HL-60 (cell line): ENCODE measurements at places on chromosomes 13 and 19.

GRCh38 chr13:112956571-112957294 is 12.3 kb upstream of the MCF2L start:
- no peak for DNase-seq

DNA sequence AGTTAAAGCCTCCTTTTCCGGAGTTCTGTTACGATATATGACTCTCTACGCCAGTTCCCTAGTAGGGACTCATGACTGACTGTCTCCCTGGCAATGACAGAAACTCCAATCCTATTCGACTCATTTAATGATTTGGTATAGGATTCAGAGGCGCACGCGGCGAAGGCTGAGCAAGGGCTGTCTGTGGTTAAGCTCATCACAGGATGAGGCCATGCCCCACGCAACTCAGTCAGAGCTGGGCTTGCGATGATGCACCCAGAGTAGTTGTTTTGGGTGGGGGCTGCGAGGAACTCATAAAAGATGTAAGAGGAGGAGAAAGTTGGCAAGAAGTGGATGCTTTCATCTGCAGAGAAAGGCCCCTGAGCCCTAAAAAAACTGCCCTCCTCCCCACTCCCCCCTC is 468 bp upstream of the SERTM1 start:
- DNase-seq: no peak

- DNase-seq: no peak
These were observed 591 bp downstream of the DEDD2 start for GRCh38 chr19:42216653-42217519.

- DNase-seq: no peak
These were observed 6.7 kb downstream of the GGN start for GRCh38 chr19:38381138-38381537.

DNA sequence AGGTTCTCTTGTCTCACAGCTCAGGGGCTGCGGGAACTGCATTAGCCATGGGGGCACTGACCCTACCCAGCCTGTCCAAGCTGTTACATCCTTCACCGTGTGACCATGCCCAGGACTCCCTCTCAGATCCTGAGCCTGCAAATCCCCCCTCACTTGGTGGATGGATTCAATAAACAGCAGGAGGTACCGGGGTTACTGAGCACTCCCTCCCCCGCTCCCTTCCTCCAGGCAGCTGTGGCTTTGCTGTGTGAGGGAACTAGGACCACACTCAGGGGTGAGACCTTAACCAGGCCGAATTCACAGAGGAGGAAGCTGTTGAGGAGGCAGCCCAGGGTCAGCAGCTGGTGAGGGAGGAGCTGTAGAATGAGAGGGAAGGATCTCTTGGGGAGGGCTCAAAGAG is 27.0 kb upstream of the CEACAM1 start:
- DNase-seq: no peak

GRCh38 chr13:113446488-113446854 is 6.8 kb downstream of the ADPRHL1 start:
- DNase-seq: no peak

GRCh38 chr13:43786766-43787517 is at the start of gene ENOX1:
ENOX1 (minus strand) TSS chr13:43786972.
- peak; percentile 7 for DNase-seq

DNA sequence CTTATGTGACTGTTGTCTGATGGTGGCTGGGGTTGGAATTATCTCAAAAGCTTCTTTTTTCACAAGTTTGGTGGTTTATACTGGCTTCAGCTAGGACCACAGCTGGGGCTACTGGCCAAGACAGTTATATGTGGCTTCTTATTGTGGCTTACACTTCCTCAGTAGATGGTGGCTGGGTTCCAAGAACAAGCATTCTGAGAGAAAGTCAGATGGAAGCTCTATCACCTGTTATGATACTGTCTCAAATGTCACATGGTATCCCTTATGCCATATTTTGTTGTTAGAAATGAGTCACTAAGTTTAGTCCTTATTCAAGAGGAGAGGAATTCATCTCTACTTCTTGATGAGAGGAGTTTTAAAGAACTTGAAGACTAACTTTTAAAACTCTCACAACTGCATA is 41.6 kb downstream of the NDFIP2 start:
- DNase-seq: peak; percentile 73

GRCh38 chr13:49082653-49083536 is 107.2 kb downstream of the FNDC3A start:
- DNase-seq: no peak

DNA sequence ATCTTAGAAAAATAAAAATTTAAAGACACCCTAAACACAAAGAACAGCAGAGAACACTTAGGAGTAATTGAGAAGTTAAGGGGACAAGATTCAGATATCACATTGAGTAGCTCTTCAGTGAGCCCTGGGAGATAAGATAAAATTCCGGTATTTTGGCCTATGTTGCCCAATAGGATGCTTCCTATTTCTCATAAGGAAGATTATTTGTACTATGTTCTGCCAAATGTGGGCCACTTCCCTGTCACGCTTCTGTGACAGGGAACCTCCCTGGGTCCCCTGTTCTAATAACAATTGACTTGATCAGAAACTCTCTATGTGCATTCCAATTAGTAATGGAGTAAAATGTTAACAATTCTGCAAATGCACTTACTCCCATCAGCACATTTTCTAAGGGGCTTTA is 310.7 kb downstream of the MYO16 start:
- no peak for DNase-seq

- no peak for DNase-seq
These were observed 38.7 kb downstream of the KCTD4 start for GRCh38 chr13:45162194-45162593.
